Stimulated activated CD4-positive, alpha-beta T cell treated with anti-CD3 and anti-CD28 coated beads, TNF-alpha, amount 100 ng/mL, for 1 hour (primary cell): ENCODE measurements at places on chromosomes 6 and 20.

DNA sequence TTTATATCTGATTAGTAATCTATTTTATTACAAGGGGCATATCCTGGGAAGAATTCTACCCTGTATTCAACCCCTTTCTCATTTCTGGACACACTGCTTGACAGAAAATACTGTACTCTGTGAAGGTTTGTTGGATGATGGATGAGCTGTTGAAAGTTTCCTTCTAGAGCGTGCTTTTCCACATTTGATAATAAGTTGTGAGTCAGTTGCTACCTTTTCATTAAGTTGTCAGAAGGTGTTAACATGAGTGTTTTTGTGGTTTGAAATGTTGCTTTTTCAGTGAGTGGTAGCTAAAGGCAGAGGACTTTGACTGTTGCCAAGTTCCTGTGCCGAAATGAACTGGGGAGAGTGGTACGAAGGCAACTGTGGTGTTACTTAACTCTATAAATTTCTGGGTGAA lies 3.9 kb upstream of the ECI2 start:
- DNase-seq = no peak

DNA sequence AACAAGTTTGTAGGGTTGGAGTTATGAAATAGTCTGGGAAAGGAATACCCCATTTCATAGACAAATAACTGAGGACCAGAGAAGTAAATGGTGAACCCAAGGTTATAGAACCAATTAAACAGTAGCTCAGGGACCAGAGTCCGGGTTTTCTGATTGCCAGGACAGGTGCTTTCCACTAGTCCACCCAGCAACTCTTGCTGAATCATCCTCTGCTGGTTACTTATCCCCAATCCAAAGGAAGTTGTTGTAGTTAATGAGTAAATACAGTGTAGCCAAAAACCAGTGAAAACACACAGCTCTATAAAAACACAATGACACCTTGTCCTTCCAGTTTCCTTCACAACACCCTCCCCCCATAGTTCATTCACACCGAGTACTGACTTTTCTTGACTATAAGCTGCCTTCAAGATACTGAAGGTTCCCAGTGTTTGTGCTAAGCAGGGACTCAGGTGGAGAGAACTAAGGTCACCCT lies 766 bp upstream of the TINAG start:
- no peak for DNase-seq

GRCh38 chr20:43458422-43458924 lies 777 bp downstream of the SRSF6 start:
- no peak for DNase-seq

DNA sequence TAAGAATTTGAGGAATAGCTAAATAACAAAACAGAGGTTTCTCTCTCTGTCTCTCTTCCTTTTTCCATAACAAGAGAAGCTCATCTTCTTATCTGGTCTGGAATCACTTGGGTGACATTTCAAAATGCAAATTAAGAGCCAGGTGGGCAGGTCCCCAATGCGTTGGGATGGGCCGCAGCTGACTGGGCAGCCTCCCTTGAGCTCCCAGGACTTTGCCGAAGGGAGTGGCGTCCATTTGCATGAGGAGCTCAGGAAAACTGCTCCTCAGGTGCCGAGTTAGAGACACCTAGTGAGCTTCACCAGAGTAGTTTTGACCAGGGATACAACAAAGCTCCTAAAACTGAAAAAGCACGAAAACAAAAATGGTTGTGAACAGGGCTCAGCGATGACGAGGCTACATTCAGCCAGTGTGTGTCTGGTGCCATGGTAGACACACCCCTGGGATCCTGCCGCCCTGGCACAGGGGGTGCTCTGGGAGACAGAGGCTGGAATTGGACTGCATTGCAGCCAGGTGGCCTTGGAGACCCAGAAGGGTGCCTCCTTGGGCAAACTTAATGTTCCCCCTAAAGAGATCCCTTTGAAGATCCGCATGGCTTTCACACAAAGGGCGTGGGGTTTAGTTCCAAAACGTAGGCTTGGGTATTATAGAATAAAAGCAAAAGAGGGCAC lies 13.5 kb upstream of the SERPINB6 start:
- no peak for DNase-seq

GRCh38 chr20:53793783-53794383 lies 200.2 kb upstream of the ZNF217 start:
- DNase-seq = no peak

- no peak for DNase-seq
These were observed 85.6 kb upstream of the SRSF6 start for GRCh38 chr20:43372051-43372450.

DNA sequence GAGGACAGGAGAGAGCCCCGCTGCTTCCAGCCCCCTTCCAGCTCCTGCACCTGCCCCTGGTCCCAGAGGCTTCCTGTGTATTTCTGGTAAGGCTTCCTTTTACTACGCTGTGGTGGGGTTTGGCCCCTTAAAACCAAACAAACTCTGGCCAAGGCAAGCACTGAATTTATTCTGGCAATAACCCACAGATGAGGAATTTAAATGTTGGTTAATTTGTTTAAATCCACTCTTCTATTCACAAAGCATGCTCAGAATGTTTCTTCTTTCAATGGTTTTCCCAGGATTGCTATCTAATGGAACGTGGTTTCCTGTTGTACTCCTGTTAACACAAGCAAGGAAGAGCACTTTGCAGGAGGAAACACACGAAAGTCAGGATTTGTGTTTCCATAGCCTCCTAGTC lies 236.5 kb upstream of the FOXQ1 start:
- DNase-seq = no peak

- no peak for DNase-seq
These were observed 62.2 kb upstream of the PLEKHG1 start for GRCh38 chr6:150537491-150537890.
